ENCODE measurements at places on chromosomes 1 and 21.

DNA sequence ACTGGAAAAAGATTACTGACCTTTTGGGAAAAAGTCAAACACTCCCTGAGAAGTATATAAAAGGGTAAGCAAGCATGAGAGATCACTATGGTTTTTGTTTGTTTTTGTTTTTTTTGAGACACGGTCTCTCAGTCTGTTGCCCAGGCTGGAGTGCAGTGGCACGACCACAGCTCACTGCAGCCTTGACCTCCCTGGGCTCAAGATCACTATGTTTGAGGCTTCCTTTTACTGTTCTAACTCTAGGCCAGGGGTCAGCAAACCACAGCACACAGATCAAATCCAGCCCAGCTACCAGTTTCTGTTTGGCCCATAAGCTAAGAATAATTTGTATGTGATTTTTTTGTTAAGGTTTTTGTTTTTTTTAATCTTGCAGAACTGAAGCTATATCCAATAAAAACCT is 25.7 kb downstream of the PSMB4 start:
- DNase-seq: no peak

DNA sequence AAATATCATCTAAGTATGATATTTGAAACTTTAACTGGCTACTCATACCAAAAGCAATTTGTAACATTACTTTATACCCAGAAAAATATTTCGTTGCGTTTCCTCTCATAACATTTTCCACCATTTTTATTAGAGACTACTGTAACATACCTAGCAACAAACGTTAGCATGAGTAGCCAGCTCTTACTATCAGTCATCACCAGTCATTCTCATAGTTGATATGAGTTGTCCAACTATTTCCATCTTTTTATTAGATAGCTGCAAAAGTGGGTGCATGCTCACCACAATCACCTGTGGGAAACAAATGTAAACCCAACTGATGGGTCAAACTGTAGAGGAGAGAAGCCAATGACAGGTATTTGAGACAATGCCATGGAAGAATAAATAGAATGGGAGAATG is 114.6 kb downstream of the AKT3 start:
- no peak for DNase-seq

GRCh38 chr1:193451001-193451400 is 264.6 kb upstream of the B3GALT2 start:
- DNase-seq: no peak

DNA sequence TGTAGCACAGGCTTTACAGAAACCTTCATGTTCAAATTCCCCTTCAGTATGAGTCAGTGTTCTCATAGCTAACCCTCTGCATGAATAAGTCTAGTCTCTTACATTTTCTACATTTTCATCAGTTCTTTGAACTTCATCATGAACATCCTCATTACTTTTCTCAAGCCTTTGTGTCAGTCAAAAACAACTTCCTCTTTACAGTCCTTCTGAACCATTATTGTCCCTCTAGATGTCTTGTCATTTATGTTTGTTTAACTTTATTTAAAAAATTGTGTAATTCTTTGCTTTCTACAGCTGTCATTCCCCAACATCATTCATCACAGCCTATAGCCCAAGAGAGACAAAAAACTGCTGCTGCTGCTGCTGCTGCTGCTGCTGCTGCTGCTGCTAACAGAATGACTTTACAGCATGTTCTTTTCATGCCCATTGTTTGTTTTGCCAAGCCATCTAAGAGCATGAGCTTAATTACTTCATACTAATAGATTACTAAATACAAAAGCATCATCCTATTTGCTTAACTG is 133.1 kb downstream of the LRRC40 start:
- no peak for DNase-seq

DNA sequence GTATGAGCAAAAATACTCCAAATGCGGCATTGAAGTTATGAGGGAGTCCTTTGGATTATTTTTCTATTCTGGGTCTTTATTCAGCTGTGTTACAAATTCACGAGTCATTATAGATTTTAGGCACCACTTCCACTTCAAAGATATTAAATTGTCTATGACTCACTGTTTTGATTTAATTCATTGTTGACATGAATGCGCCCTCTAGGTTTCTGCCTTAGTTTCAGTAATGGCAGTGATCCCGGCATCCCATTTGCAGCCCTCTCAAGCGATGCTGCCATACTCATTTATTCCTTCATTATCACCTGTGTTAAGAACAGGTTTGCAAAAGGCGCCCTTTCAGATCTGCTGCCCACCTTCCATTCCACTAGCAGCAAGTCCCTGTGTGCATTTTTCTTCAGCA is 14.0 kb downstream of the RSPO1 start:
- DNase-seq: no peak

GRCh38 chr1:204331847-204332487 is 27.8 kb downstream of the PLEKHA6 start:
- no peak for DNase-seq

GRCh38 chr1:110185181-110185580 is 24.9 kb upstream of the KCNC4 start:
- no peak for DNase-seq

- no peak for DNase-seq
Measured at GRCh38 chr1:167674156-167674555, 44.1 kb downstream of the RCSD1 start.

GRCh38 chr1:151680826-151681225 is 35.8 kb downstream of the CELF3 start:
- DNase-seq: peak; percentile 76

DNA sequence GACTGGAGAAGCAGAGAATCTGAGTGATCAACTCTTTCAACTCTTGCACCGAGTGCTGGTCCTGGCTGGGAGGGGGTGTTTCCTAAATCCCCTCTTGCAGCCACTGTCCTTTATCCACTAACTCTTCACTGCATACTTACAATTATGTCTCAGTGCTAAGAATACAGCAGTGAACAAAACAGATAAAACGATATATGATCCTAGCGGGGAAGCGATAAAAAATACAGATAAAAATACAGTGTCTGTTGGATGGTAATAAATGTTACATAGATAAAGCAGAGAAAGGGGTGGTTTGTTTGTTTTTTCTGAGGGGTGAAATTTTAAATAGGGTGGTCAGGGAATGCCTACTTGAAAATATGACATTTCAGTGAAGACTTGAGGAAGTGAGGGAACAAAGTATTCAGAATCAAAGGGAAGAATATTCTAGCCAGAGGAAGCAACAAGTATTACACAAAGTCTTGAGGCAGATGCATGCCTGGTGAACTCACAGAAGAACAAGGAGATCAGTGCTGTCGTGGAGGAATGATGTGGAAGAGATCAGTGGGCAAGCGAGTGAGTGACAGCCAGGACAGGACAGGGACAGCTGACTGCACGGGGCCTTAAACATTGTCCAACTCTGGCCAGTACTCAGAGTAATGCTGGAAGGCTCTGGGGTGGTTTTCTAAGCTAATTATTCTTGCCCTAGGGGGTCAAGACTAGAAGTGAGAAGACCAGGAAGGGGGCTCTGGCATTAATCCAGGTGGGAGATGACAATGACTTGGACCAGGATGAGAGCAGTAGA is 110.0 kb downstream of the APP start:
- DNase-seq: no peak

DNA sequence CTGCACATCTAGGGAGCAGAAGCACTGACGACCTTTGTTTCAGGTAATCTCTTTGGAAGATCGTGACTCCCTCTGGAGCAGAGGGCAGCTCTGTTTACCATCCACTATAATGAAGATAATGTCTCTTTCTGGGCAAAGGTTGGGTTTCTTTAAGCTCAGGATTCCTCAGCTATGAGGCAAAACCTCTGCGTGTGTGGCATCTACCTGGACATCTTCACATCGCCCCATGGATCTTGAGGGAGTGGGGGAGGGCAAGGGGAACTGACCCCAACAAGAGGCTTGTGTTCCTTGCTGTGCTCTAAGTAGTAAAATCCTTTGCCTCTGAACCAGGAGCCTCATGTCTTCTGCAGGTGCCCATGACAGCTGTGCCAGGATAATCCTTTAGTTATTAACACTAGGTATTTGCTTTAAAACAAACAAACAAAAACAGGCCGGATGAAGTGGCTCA is 19.6 kb downstream of the SPATA45 start:
- DNase-seq: no peak

- DNase-seq: no peak
Measured at GRCh38 chr21:33390479-33390878, 12.7 kb upstream of the IFNGR2 start.

DNA sequence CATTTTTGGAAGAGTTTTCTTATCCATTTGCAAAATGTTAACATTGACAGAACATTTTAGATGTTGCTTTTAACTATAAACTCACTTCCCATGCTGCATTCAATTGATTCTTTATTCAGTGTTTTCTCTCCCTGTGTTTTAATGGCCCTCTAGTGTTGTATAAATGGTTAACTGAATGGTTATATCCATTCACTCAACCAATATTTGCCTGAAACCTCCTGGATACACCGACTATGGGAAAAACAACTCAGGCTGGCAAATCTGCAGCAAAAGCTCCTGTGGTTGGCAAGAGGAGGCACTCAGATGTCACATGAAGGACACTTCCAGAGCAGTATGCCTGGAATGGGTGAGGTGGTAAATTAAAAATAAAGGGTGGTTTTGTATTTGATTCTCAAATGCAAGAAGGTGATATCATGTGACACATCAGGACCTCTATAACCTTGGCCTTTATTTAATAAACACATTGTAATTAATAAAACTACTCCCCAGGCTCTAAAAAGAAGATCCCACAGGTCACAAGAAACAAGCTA is 107.6 kb downstream of the BCAR3 start:
- no peak for DNase-seq

- DNase-seq: no peak
Measured at GRCh38 chr1:198119906-198120305, 36.9 kb upstream of the NEK7 start.

Measured in HTR-8/SVneo (cell line).